ENCODE measurements at places on chromosomes 7 and 10. TPM values are rescaled to one million over a fixed set of nuclear protein-coding genes. Genes with fewer than 3 reads are reported as not detected.
A peak's percentile ranks its signal among the peaks of the same experiment; 100 is the strongest.

Gene EN2
- total RNA-seq = not detected

- no peak for DNase-seq
These were observed 24.6 kb downstream of the RPP38 start for GRCh38 chr10:15121707-15122106.

DNA sequence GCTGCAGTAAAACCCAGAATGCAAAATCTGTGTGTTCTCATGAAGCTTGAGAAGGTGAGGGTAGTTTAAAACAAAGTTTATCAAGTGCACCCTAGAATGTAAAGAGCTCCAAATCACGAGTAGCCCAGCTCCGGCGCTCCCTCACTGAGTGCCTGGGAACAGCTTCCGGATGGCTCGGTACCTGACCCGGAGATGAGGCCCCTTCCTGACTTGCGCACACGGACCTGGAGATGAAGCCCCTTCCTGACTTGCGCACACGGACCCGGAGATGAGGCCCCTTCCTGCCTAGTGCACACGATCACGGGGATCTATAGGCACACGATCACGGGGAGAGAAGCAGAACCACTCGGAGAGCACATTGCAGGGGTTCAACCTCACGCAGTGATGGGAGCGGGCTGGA, 322.1 kb upstream of the RNF32 start:
- DNase-seq = no peak

DNA sequence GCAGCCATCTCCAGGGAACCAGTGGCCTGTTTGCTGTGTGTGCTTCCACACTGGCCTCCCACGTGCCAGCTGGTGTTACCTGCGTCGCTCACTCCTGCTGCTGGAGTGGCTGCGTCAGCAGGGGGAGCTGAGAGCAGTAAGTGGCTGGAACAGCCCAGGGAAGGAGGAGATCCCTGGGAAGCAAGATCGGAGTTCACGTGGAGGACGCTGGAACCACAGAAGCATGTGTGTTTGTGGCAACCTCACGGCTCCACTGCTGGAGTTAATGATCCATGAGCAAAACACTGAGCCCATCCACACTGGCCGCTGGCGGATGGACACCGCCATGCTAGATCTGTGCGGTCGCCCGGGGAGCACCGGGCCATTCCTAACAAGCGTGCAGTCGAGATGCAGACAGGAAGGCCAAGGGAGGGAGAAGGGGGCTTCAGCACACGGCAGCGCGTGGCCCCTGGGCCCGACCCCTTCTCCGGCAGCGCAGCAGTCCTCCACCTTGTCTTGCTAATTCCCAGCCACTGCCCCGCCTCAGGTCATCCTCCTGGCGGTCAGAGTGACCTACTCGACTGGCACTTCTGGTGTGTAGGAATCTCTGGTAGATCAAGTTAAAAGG, 68.5 kb upstream of the EEPD1 start:
- peak; percentile 65 for DNase-seq

- no peak for DNase-seq
These were observed 237.4 kb downstream of the FOXP2 start for GRCh38 chr7:114652041-114652440.

DNA sequence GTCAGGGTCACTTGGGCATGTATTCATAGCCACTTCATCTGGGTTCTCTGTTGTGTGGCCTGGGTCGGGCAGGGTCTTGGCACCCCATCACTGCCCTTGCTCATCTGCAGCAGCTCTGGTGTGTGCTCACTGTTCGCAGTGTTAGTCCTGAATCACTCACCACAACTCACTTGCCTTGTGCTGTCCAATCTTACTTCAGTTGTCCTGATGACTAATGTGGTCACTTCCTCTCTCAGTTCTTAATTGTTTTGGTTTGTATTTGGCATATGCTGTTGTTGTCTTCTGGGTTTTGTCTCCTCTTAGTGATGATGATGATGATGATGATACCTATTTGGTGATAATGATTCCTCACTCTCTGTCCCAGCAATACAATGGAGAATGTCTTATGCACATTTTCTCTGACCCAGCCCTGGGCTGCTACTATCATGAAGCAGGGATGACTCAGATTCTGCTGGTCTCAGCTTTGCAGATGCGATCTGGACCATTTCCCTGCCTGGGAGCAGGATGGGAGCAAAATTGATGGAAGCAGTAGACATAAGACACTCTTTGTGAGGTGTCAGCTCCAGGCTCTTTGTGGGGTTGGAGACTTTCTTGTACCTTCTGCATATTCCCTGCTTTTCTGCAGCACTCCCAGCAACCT, 17.0 kb downstream of the ADRA2A start:
- no peak for DNase-seq

DNA sequence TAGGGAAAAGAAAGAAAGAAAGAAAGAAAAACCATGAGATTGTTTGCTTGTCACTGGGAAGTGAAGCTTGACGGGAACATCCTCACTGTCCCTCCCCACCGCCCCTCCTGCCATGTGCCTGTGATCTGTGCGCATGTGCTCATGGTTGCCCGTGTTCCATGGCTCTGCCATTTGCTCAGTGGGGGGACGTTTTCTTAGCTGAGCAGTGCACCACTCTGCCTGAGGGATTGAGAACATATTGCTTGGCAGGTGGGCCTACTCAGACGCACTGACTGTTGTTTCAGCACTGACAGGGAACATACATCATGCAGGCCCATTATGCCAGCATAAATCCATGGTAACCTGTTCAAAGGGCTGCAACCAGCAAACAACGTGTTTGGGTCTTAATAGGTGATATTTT, 747.9 kb upstream of the GALNT17 start:
- no peak for DNase-seq

Gene TMEM176A
- total RNA-seq = 153 TPM

DNA sequence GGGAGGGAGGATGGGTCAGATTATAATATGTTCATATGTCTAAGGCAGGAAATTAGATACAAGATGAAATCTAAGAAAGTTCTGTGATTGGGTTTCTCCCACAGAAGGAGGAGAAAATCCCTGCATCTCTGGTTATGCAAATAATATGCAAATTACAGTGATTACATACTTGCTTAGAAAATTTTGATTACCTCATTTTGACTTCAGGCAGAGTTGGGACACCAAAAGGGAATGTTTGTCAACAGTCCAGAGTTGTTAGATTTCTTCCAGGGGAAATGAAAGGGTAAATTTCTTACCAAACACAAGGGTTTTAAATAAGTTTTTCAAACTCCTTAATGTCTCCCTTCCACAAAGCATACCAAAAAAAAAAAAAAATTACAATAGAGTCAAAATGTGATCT, 101.4 kb upstream of the STEAP1B start:
- DNase-seq = no peak

DNA sequence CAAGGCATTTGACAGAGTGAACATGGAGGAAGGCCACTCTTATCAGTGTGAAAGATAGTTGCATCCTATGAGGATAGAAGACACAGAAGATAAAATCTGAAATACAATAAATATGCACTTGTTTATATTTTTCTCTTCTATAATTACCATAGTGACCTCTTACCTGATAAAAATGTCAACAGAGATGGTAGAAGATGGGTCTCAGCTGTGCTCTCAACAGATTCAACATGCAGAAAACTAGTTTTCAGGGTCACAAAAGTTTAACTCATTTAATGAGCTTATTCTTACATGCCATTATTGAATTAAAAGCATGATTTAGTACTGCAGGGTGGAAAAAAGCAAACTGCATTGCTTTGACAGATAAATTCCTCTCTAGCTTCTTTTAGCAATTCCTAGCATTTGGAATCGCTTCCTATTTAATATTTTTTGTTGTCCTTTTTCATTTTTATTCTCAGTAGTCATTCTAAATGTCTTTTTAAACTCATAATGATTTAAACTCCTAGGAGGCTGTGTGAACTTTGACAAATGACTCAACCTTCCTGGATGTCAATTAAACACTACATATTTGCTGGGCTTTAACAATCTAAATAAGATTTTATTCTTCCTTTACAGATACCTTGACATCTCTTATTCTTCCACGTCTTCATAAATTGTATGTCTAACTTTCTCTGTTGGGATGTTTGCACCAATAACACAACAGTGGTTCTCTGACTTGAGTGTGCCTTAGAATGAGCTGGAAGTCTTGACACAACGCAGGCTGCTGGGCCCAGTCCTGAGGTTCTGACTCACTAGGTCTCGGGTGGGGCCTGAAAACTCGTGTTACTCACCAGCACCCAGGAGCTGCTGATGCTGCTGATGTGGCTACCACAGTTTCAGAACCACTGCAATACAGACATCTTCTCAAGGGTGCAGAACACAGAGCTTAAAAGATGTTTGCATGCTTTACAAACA, 565.5 kb upstream of the IGFBP3 start:
- peak; percentile 63 for DNase-seq

Gene SPDYE1
- 0.14 TPM for total RNA-seq

Gene PDE6C
- not detected for total RNA-seq

GRCh38 chr10:96830511-96831199, 1.4 kb upstream of the LCOR start:
- peak; percentile 33 for DNase-seq

- DNase-seq = no peak
These were observed 75.6 kb upstream of the GPR22 start for GRCh38 chr7:107394276-107394675.

DNA sequence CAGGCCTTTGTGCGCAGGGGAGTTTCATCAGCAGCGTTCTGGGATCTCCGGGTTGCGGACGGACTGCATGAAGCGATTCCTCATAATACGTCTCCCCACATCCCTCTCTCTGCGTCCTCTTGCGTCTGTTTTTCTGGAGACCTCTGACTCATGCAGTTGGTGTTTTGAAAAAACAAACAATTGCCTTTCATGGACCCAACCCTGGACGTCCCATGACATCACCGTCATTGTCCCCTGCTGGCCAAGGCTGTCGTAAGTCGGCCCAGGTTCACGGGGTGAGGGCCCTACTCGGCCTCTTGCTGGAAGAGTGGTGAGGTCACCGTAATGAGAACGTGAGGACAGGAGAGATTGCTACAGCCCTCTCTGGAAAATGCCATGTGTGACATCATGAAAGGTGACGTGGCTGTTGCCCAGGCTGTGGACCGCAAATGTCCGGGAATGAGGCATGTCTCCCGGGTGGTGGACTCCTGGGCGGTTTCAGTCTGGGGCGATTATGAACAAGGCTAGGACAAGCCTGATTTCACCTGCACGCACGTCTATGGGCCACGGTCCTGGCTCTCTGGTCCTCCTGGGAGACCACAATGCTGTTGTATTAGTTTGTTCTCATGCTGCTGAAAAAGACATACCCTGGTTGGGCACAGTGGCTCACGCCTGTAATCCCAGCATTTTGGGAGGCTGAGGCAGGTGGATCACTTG, 9.8 kb upstream of the MAFK start:
- DNase-seq = no peak

DNA sequence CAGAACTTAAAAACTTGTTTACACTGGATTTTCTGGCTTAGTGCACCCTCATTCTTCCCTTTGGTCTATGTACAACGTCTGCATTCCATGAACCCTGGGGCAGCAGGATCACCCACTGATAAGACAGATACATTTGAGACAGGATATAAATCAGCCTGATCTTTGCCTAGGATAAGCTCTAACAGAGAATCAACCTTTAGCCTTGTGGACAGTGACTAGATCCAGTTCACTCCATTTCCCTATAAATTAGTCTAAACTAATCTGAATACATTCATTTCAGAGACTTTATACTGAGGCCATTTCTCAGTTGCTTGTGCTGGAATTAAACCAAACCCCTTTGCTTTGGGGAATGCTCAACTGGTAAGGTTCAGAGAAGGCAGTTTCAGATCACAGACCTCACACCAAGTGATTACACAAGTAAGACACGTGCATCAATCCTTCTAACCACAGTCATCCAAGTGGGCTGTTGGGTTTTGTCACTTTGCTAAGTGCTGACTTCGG, 639.8 kb upstream of the FZD8 start:
- DNase-seq = no peak

GRCh38 chr7:92608380-92609322, 18.5 kb upstream of the FAM133B start:
- peak; percentile 54 for DNase-seq

DNA sequence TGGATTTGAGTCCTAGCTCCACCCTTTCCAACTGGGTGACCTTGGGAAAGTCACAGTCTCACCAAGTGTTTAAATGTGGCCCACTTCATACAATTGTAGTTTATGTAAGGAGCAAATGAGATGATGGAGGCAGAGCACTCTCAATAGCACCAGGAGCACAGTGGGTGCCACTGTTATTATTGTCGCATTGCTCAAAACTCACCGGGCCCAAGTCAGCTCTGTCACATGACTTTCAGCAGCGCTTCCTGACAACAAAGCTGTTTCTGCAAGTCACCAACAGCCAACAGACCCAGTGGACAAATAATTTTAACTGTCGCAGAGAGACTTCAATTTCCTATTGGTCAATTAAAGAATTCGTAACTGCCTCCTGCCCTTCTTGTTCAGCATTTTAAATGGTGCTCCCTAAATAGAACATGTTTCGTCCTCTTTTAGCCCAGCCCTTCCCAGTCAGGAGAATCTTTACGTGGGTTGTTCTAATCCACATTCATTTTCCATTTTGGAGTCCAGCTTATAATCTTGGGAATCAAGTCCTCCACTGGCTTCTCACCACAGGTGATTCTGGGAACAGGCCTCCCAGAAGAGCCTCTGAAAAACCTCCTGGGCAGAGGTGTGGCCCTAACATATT, 415.6 kb upstream of the NPVF start:
- DNase-seq = no peak

Gene ZNF117
- total RNA-seq = 2.5 TPM

Gene HDAC9
- total RNA-seq = 33.3 TPM

DNA sequence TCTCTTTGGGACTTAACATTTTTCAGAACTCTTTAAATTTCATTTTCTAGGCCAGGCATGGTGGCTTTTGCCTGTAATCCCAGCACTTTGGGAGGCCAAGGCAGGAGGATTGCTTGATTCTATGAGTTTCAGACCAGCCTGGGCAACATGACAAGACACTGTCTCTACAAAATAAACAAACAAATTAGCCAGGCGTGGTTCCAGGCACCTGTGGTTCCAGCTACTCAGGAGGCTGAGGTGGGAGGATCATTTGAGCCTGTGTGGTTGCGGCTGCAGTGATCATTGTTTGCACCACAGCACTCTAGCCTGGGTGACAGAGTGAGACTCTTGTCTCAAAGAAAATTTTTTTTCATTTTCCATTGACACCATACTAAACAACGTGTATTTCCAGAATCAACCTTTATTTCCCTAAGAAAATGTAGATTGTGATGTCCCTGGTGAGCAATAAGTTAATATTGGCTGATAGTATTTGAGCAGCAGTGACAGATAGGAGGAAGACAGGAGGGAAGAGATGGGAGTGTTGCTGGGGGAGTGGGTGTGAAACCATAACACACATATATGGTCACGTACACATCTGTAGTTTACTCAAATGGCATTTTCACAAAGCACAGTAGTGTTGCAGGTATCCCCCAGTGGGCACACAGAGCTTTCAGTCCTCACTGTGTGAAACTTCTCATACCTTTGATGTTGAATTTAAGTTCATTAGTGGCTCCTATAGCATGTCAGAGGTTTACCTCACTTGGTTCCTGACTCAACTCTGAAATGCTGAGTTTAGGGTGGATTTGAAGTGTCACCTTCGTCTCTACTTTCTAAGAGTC, 205.6 kb downstream of the AUTS2 start:
- no peak for DNase-seq

DNA sequence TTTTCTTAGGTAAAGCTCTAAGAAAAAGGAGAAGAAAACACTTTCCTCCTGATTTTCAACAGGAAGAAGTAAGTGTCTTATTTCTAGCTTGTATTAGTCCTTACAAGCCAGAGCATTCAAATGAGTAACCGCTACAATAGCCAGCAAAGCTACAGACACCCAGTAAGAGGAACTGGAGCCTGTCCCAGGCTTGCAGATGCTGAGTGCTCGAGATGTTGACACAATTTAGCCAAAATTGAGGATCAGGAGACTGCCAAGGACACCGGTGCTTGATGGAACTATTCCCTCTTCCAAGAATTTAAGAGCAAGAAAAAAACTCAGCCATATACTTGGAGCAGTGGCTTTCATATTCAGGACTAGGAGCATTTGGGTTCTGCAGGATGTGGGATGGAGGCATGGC, 149.3 kb upstream of the DPP6 start:
- DNase-seq = no peak

Measured in right cardiac atrium (tissue), 5 donors.